ENCODE measurements at places on chromosomes 6 and 20. TPM values are rescaled to one million over a fixed set of nuclear protein-coding genes. Genes with fewer than 3 reads are reported as not detected.

NHSL1 gene
- total RNA-seq, result 5.3 TPM

FAM83D gene
- total RNA-seq, result 87.9 TPM

DNA sequence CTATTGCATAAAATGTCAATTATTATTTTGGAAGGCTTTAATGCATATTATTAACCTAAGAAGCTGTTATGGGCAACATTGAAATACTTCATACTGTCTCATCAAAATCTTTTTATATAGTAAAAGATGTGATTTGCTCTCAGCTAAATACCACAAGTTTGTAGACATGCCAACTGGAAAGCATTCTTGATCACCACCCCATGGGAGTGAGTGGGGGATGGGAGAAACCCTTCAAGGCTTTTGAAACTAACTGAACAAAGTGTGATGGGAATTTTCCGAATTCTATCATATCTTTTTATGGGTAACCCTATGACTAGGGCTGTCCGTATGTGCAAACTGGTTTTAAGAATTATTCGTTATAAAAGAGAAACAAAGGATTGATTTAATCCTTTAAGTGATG, 377.3 kb upstream of the JAG1 start:
- H3K27ac ChIP-seq, result no peak overlapping the region
- no peak for DNase-seq
- peaks cover 6% of the 10 kb centered on the region for H3K27me3 ChIP-seq
- H3K4me3 ChIP-seq, result no peak overlapping the region
- H3K36me3 ChIP-seq, result no peaks in the 10 kb centered on the region
- no peaks in the 10 kb centered on the region for H3K4me1 ChIP-seq

BRD2 gene
- 178 TPM for total RNA-seq

HEY2 gene
- 0.22 TPM for total RNA-seq

DEFB119 gene
- not detected for total RNA-seq

NOX3 gene
- not detected for total RNA-seq

DNA sequence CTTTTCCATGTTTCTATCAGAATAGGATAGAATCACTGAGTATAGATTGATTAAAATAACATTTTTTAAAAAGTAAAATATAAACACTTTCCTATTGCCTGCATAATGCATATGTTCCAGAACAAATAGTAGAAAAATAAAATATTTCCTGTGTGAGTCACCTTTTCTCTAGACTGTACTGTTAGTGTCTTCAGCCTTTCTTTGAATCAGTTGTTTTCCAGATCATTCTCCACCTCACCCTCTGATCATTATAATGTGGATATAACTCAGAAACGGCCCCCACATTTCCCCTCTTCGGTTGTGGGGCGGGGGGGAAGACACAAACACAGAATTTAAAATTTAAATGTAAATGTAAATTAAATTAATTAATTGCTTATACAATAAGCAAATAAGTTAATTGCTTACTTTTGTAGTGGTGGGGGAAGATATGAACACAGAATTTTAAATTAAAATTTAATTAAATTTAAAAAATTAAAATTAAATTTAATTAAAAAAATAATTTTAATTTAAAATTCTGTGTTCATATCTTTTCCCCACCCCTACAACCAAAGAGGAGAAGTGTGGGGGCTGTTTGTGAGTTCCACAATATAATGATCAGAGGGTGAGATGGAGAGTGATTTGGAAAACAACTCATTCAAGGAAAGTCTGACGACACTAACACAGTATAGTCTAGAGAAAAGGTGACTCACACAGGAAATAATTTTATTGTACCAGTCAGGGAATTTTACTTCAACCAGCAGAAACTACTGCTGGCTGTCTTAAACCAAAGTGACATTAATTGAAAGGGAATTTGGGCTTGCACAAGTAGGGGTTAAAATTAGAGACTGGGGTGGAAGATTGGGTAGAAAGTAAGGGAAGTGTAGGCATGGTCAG, 37.1 kb upstream of the PROKR2 start:
- H3K36me3 ChIP-seq, result no peaks in the 10 kb centered on the region
- H3K4me1 ChIP-seq, result no peaks in the 10 kb centered on the region
- H3K4me3 ChIP-seq, result no peak overlapping the region
- DNase-seq, result no peak
- H3K27me3 ChIP-seq, result peaks cover 3% of the 10 kb centered on the region

GRCh38 chr6:10643201-10643651, 51.2 kb downstream of the C6orf52 start:
- H3K4me3 ChIP-seq, result no peak overlapping the region
- no peaks in the 10 kb centered on the region for H3K36me3 ChIP-seq
- no peak overlapping the region for H3K27ac ChIP-seq
- no peak for DNase-seq
